ENCODE measurements at places on chromosomes 2 and 18.
A peak's percentile ranks its signal among the peaks of the same experiment; 100 is the strongest.

DNA sequence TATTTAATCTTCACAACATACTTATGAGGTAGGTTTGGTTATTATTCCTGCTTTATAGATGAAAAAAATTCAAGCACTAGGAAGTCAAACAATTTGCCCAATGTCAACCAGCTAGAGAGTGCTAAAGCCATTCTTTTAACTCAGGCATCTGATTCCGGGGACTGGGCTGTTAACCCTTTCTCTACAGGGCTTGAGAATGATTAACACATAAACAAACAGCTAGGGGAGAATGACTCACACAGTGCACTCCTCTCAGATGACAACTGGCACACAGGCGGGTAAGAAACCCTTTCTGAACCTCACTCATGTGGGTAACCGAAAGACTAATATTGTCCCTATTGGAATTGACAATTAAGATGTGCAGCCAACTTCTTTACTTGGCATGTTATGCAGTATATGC lies 86.3 kb upstream of the FSHR start:
- no peak for DNase-seq

DNA sequence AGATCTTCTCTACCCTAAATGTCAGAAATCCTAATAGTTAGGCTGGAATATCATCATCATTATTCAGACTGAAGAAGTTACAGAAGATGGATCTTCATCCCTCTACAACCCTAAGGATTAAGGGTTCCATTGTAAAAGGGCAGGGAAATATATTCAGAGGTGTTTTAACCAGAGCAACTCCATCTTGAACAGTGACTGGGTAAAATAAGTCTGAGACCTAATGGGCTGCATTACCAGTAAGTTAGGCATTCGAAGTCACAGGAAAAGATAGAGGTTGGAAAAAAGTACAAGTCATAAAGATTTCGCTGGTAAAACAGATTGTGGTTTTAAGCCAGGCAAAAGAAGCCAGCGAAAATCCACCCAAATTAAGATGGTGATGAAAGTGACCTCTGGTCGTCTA lies 968.7 kb downstream of the CNTNAP5 start:
- no peak for DNase-seq

DNA sequence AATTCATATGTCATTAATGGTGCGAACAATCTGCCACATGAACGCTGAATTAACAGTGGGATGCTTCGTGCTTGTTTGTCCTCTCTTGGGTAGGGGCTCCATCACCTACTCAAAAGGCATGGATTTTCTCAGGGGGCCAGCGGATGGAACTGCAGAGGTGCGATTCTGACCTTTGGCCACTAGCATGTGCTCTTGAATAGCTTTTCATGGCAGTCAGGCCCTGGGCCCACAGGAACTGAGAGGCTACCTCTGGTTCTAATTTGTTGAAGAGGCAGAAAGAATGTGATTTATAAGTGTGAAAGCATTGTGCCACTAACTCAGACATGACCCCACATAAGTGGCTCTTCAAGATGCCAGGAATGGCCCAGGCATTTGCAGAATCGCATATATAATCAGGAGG lies 283.2 kb downstream of the INSIG2 start:
- no peak for DNase-seq

- DNase-seq: no peak
Observed at GRCh38 chr18:79540161-79540903, 139.3 kb upstream of the CTDP1 start.

- no peak for DNase-seq
Observed at GRCh38 chr2:210964141-210964764, 407.9 kb downstream of the CPS1 start.

DNA sequence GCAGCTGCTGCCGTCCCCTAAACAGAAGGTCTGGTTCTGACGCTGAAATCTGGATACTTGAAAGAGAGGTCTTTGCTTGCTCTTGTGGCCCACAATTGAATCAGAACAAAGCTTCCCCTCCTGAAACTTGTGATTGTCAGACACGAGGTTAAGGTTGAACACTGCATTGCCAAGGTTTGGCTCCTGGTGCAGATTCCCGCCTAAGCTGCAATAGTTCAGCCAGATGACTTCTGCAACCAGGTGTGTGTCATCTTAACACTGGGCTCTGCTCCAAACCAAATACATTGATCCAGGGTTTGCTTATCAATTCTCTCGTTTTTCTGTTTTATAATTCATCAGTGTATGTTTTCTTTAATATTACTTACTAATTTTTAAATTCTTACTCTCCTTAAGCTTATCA lies 14.6 kb downstream of the GKN1 start:
- DNase-seq: no peak

- no peak for DNase-seq
Observed at GRCh38 chr2:126413079-126413478, 242.9 kb upstream of the GYPC start.

- DNase-seq: no peak
Observed at GRCh38 chr2:237059155-237059875, 26.4 kb upstream of the COPS8 start.

- no peak for DNase-seq
Observed at GRCh38 chr2:200747668-200748618, 63.8 kb upstream of the BZW1 start.

- DNase-seq: no peak
Observed at GRCh38 chr18:79102886-79103285, 33.7 kb downstream of the ATP9B start.

DNA sequence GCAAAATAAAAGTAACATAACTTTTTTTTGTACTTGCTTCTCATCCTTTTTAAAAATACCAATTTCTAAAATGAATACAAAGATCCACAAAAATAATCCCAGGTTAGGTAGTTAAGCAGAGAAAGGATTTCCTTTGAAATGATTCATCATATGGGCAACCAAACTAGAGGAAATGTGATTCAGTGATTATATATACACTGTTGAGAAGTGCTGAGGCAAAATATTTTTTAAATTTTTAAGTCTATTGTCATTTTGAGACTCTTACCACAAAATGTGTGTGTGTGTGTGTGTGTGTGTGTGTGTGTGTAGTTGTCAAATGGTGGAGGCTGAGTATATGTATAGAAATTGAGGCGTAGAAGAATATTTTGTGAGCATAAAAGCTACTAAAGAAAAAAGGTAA lies 1075.3 kb downstream of the LRP1B start:
- no peak for DNase-seq

DNA sequence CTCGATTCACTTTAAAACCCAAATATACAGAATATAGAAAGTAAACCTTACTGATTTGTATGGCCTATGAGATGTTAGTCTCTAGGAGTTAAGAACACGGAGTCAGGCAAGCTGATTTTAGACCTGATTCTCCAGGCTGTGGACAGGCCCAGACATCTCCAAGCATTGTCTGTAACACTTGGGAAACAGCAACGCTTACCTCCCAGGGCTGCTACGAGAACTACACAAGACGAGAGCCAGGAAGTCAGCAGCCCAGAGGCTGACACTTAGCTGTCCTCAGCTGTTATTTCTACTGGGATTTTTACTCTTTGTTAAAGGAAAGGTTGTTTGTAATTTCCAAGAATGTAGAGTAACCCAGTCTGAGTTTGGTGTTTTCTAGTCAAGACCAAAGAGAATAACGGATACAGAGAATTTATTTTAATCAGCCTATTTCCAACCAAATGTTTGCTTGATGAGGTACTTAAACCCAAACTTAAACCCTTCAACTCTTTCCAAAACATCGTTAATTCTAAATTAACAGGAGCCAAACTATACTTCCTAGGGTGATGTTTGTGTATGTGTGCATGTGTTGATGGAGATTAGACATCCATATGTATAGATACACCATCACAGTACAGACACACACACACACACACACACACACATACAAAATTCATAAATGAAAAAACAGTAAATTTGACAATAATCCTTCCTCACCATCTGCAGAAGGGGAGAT lies 123.4 kb downstream of the LAMA1 start:
- no peak for DNase-seq

- DNase-seq: no peak
Observed at GRCh38 chr2:150477347-150477746, 10.1 kb downstream of the RND3 start.

DNA sequence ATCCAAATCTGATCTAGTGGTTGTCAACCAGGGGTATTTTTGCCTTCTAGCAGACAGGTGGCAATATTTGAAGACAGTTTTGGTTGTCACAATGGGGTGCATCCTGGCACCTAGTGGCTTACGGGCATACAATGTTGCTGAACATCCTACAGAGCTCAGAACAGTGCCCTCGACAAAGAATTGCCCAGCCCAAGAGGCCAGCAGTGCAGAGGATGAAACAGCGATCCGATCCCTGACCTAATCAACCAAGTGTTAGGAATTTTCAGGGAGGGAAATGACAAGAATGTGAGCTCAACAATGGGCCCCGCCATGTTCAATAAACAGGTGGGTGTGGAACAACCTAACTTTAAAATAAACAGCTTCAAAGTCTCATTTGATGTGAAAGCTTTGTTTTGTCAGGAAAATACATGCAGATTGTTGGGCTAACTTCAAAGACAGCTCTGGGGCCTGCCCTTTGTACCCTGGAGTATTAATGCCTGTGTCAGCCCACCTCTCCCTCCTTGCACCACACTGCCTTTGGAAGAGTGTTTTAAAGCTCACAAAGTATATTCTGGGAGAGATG lies 22.5 kb upstream of the SCYGR5 start:
- no peak for DNase-seq

DNA sequence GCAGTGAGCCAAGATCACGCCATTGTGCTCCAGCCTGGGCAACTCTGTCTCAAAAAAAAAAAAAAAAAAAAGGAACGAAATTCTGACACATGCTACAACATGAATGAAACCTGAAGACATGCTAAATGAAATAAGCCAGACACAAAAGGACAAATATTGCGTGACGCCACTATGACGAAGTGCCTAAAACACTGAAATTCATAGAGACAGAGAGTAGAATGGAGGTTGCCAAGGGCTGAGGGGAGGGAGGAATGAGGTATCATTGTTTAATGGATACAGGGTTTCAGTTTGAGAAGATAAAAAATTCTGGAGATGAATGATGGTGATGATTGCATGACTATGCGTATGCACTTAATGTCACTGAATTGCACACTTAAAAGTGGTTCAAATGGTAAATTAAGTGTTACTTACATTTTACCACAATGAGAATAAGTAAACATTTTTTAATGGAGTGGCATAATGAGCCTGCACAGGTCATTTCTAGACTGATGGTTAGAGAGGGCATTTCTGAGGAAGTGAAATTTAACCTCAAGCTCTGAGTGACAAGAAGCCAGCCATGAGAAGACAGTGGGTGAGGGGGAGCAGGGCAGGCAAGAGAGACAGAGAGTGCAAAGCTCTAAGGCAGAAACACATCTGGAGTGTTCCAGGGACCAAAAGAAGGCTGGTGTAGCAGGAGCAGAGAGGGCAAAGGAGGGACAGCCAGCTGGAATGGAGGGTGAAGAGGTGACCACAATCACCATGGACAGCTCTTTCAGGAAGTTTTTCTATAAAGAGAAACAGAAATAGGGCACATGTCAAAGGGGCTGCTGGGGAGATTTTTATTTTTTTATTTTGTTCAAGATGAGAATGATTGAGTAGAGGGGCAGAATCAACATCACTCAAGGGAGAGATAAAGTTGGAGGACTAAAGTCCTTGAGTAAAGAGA lies 20.6 kb upstream of the EXOC6B start:
- no peak for DNase-seq

DNA sequence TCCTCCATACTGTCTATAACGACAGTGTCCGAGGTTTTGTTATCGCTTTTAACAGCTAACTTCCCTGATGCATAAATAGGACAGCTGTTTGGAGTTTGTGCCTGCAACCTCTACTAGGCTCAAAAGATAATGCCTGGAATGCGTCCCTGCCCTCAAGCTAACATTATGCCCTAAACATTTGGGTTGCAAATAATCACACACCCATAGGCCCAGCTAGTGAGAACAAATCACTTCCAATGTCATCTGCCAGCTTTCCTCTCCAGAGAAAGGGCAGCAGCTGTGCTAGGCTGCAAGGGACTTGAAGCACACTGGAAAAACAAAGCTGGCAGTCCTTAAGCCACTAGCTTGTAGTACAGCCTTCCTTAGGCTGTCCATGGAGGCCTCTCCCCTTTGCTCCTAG lies 201.8 kb upstream of the LYPD1 start:
- DNase-seq: no peak

GRCh38 chr2:203894262-203894661 lies 26.7 kb downstream of the CTLA4 start:
- no peak for DNase-seq

- no peak for DNase-seq
Observed at GRCh38 chr2:213187833-213188532, 36.6 kb upstream of the IKZF2 start.

GRCh38 chr2:239114119-239114581 lies 266.3 kb downstream of the TWIST2 start:
- DNase-seq: peak; percentile 29

DNA sequence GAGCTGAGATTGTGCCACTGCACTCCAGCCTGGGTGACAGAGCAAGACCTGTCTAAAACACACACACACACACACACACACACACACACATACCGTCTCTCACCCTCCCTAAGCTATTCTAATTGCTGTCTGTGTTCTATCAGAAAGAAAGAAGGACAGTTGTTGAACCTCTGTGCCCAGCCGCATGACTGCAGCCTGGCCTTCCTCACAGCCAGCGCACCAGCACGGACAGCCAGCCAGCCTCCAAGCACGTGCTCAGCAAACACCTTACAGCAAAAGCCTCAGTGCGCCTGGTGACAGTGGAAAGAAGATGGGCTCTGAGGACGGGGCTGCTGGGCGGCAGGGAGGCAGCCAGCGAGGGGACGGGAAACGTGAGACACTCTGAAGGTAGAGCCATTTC lies 58.0 kb downstream of the ZNF516 start:
- no peak for DNase-seq

- no peak for DNase-seq
Observed at GRCh38 chr2:215862351-215862771, 151.0 kb downstream of the MREG start.

- peak; percentile 3 for DNase-seq
Observed at GRCh38 chr18:59861963-59862819, 37.6 kb upstream of the PMAIP1 start.

GRCh38 chr2:84999553-84999955 lies 28.6 kb downstream of the KCMF1 start:
- DNase-seq: no peak

DNA sequence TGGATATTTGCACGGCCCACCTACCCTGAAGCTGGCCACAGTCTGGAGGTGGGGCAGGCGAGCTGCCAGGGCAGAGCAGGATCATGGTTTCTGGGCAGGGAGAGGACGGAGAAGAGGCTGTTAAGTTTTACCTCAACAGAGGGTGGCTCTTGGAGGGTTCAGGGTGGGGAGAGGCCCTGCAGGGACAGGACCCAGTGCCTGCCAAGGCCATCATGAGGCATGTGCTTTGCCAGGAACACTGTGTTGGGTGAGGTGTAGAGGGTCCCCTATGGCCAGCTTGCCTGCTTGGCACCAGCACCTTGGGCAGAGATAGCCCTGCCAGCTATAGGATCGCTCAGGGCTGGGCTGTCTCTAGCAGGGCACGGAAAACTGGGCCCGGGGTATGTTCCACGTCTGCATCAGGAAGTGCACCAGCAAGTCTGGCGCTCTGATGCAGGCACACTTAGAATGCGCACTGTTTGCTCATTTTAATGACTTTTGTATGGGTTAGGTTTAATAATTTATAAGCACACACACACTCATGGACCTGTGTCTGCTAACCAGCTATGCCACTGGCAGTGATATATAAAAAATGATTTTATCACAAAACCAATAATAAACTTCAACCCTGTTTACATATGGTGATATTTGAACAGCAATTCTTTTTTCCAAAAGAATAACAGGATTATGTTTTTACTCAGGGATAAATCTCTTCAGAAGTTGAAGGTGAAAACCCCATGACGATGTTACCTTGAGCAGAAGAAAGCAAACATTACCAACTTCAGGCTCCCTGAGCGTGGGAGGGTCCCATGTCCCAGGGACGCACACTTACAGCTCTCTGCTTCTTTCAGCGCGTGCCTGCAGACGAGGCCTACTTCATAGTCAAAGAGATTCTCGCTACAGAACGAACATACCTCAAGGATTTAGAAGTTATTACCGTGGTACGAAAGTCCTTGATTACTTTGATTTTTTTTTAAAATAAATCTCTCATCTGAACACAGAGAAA lies 46.4 kb downstream of the STK25 start:
- no peak for DNase-seq
